H9 (cell line): ENCODE measurements at places on chromosomes 7 and 10. TPM values are rescaled to one million over a fixed set of nuclear protein-coding genes. Genes with fewer than 3 reads are reported as not detected.

The ACBD7 gene
- total RNA-seq, result 22.0 and 25.0 TPM in 2 replicates

GRCh38 chr10:21334891-21335696 lies 190.4 kb downstream of the SKIDA1 start:
- DNase-seq, result no peak

GRCh38 chr10:91944880-91945630 lies 21.5 kb downstream of the BTAF1 start:
- DNase-seq, result no peak

The FGL2 gene
- not detected in 2 replicates for total RNA-seq

DNA sequence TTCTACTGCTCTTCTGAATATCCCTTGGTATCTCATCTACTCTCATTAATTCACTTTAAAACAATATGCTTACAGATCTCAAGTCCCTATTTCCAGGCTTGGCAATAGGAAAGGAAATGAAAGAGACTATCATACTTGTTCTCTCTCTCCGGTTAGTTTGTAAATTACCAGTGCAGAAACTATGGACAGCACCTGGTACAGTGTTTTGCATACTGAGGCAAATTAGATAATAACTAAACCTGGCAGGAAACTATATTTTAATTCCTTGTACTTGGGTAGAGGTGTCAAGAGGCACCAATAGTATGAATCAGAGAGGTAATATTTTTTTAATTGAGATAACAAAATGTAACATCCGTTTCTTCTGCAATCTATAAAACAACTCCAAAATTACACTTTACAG lies 97.7 kb upstream of the TMEM196 start:
- DNase-seq, result no peak

- no peak for DNase-seq
Observed at GRCh38 chr7:72316148-72316547, 96.0 kb downstream of the CALN1 start.

DNA sequence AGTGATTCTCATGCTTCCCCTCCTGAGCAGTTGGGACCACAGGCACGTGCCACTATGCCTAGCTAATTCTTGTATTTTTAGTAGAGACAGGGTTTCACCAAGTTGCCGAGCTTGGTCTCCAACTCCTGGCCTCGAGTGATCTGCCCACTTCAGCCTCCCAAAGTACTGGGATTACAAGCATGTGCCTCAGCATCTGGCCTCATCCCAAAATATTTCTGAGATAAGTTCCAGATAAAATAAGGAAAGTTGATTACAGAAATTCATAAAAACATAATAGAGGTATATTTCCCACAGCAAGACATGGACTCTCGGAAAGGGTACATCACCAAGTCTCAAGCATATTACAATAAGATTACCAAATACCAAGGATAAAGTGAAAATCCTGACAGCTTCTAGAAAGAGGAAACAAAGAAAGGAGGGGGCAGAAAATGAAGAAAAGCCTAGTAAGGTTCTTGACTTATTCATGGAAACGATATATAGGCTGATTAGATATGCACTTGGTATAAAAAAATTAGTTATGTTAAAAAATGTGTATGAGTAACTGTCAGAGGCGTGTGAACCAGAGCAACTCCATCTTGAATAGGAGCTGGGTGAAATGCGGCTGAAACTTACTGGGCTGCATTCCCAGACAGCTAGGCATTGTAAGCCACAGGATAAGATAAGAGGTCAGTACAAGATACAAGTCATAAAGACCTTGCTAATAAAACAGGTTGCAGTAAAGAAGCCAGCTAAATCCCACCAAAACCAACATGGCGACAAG lies 35.0 kb downstream of the IQUB start:
- DNase-seq, result no peak

The NAT16 gene
- 0.50 and 0.88 TPM in 2 replicates for total RNA-seq

The ADAM12 gene
- 0.24 and 0.35 TPM in 2 replicates for total RNA-seq

The LIPF gene
- total RNA-seq, result not detected in 2 replicates
